RWPE2 (cell line): ENCODE measurements at places on chromosomes 1 and 21.

- H3K4me1 ChIP-seq = peaks cover 52% of the 10 kb centered on the region
- no peak overlapping the region for H3K4me3 ChIP-seq
- peak overlapping the region; percentile 98 for H3K27ac ChIP-seq
Observed at GRCh38 chr21:34801519-34802132, 132.8 kb downstream of the CLIC6 start.

GRCh38 chr1:15618077-15618654, 908 bp downstream of the DDI2 start:
- H3K4me1 ChIP-seq = peaks cover 27% of the 10 kb centered on the region
- H3K27me3 ChIP-seq = no peaks in the 10 kb centered on the region
- H3K36me3 ChIP-seq = peaks cover 15% of the 10 kb centered on the region
- H3K27ac ChIP-seq = peak overlapping the region; percentile 91

- DNase-seq = no peak
- H3K4me1 ChIP-seq = no peaks in the 10 kb centered on the region
- no peaks in the 10 kb centered on the region for H3K27me3 ChIP-seq
Observed at GRCh38 chr1:4421986-4422385, 232.4 kb upstream of the AJAP1 start.

- H3K36me3 ChIP-seq = no peaks in the 10 kb centered on the region
- DNase-seq = peak; percentile 17
- H3K4me3 ChIP-seq = no peak overlapping the region
- H3K27me3 ChIP-seq = no peaks in the 10 kb centered on the region
- peaks cover 17% of the 10 kb centered on the region for H3K4me1 ChIP-seq
Observed at GRCh38 chr21:43308815-43309283, 118.1 kb downstream of the SIK1 start.

DNA sequence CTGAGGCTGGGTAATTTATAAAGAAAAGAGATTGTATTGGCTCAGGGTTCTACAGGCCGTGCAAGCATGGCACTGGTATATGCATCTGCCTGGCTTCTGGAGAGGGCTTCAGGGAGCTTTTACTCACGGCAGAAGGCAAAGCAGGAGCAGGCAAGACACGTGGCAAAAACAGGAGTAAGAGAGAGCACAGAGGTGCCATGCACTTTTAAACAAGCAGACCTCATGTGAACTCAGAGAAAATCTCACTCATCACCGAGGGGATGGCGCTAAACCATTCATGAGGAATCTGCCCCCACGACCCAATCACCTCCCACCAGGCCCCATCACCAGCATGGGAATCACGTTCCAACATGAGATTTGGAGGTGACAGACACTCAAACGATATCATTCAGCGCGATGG, 400.7 kb upstream of the RUNX1 start:
- no peak overlapping the region for H3K27ac ChIP-seq
- no peaks in the 10 kb centered on the region for H3K27me3 ChIP-seq
- H3K4me1 ChIP-seq = no peaks in the 10 kb centered on the region
- H3K4me3 ChIP-seq = no peak overlapping the region

- no peak for DNase-seq
- H3K36me3 ChIP-seq = no peaks in the 10 kb centered on the region
- H3K27ac ChIP-seq = no peak overlapping the region
Observed at GRCh38 chr21:17435565-17436543, 77.0 kb upstream of the CXADR start.
